NCI-H1048 (cell line): ENCODE measurements at places on chromosomes 13 and 19.

- no peak for DNase-seq
These were observed 26.0 kb downstream of the OLFM4 start for GRCh38 chr13:53054569-53054968.

DNA sequence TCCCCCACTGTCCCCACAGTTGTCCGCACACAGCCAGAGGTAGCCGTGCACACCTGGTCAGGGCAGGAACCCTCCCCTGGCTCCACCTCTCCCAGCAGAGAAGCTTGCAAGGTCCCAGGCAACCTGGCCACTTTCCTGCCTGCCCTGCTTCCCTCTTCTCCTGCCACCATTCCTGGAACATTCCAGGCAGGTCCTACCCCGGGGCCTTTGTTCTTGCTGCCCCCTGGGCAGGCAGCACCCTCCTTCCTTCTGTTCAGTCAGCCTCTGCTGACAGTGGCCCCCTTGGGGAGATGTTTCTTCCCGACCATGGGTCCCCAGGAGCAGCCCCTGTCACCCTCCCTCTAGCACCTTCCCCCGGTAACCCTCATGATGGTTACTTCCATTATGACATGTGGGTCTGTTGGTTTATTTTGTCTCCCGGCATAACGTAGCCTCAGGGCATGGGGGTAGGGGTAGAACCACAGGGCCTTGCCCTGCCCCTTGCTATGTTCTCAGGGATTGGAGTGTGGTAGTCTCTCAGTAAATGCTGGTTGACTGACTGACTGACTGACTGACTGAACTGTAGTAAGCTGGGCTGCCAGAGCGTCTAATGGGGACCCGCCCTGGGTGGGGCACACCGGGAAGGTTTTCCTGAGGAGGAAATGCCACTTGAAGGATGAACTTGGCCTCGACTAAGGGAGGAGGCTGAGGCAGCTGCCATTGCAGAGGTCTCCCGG, 10.8 kb downstream of the PAK4 start:
- no peak for DNase-seq

- no peak for DNase-seq
These were observed 13.2 kb downstream of the RASA3 start for GRCh38 chr13:114119196-114119595.

- no peak for DNase-seq
These were observed 16.7 kb downstream of the GRIK5 start for GRCh38 chr19:42053037-42053935.

DNA sequence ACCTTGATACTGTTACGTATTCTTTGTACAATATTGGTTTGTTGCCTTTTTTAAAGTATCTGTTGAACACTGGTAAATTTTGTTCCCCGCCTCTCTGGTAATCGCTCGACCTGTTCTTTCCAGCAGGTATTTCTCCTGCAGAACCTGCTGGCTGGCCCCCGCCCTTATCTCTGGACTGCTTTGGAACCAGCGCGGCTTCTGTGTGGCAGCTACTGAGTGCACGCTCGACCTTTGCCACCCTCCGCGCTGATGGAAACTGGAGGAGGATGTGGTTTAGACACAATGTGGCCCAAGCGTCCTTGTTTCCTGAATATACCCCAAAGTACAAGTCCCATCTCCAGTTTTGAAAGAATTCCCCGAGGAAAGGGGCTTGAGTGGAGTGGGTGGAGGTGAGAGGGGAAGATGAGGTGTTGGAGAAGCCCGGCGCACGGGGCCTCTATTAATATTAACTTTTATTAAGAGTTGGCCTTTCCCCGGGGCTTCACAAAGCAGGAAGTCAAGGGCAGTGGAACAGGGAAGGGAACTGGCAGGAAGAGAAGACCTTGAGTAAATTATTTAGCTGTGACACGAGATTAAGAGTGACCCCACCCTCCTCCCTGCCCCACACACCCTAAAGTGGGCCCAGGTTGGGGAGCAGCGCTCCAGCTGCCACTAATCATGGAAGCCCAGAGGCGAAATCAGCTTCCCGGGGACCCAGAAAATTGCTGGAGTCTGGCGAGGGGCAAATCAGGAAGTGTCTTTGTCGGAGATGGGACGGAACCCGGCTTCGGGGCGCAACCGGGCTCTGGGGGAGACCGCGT, 16.0 kb downstream of the CDX2 start:
- no peak for DNase-seq
